OCI-LY7 (cell line): ENCODE measurements at places on chromosomes 12 and 14. TPM values are rescaled to one million over a fixed set of nuclear protein-coding genes. Genes with fewer than 3 reads are reported as not detected.

The PTGDR gene
- not detected in 2 replicates for total RNA-seq

DNA sequence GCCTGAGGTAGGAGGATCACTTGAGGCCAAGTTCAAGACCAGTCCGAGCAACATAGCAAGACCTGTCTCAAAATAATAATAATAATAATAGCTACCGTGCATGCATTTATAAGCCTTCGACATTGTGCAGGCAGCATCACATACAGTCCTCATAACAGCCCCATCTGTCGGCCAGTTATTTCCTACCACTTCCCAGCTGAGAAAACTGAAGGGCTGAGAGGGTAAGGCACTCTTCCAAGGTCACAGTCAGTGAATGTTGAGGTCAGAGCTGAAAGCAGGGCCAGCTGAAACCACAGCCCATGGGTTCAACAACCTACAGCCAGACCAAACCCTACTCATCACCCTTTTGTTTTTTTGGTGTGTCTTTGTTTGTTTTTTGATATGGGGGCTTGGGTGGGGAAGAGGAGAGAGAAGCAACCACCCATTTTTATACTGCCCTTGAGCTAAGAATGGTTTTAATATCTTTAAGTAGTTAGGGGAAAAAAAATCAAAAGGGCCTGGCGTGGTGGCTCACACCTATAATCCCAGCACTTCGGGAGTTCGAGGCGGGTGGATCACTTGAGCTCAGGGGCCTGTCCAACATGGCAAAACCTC is 16.8 kb upstream of the ITPK1 start:
- DNase-seq, result peak; percentile 53

DNA sequence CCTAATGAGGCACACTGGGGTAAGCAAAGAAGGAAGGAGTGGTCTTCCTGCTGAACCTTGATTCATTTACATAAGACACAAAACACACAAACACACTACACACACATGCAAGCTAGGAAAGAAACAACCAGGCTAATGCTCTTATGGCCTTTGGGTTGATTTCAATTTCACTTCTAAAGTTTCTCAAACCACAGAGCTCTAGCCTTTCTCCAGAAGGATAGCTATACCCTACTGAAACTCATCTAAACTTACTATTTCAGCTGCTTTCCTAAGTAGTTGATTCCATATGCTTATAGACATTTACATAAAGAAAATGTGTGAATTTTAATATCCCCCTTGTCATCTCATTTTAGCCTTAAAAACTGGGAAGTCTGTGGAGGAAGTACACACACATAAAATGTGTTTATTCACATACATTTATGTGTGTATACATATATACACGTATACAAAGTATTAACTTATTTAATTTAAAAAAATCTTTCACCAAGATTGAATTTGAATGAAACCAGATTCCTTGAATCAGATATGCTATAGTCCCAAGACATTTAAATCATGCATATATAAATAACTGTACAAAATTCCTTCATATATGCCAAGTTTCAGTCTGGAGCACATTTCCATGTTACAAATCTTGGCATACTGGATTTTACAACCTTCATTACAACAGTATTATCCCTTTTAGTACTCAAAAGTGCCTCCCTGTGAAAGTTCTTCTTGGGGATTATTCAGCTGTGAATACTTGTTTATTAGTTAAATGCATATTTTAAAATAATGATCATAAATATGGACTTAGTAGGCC is 231.8 kb upstream of the NPAS3 start:
- DNase-seq, result no peak

DNA sequence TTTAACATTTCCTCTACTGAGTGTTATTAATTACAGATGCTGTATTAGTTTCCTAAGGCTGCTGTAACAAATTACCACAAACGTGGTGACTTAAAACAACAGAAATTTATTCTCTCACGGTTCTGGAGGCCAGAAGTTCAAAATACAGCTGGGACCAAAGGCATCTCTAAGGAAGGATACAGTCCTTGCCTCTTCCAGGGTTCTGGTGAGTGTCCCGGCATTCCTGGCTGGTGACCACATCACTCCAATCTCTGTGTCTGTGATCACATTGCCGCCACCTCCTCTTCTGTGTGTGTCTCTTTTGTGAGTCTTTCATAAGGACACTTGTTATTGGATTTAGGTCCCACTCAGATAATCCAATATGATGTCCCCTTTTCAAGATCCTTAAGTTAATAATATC is 85.1 kb upstream of the CCDC198 start:
- DNase-seq, result no peak

The ADAM21 gene
- total RNA-seq, result not detected in 2 replicates

DNA sequence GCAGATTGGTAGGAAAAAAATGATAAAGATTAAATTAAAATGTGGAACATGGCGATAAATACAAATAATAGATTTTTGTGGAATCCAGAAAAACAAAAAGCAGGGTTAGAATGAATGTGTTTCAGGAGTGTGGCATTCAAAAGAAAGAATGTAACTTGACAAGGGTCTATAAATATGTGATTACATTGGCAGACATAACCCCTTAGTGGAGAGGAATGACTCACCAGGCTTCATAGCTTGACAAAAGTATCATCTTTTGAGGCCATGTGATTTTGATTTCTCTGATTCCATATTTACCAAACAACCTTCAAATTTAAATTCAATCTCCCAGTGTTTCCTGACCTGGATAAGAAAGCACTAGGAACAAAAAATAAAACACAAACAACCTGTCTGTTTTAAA is 24.4 kb upstream of the MGST1 start:
- DNase-seq, result no peak

The SRRM4 gene
- total RNA-seq, result not detected in 2 replicates

GRCh38 chr14:100525615-100526014 is 61.6 kb downstream of the BEGAIN start:
- DNase-seq, result no peak

DNA sequence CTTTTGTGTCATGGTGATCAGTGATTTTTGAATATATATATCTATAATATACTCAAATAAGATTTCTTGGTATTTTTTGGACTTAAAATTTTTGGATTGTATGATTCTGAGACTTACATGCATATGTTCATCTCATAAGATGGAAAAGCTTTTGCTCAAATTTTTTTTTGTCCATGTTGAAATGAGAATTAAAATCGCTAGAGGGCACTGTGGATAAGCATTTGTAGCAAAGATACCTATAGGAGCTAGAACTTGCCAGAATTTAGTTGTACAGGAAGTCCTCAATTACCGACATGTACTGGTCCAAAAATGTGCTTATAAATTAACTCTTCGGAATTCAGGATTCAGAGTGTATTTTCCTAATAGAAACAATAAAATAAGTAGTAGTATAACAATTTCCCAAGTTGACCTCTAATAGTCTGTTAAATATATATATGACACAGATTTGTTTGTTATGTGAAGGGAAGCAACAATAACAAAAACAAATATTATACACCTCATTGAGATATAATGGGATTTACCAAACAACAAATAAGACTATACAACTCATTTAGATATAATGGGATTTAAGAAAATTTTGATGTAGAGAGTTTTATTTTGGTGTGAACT is 179.6 kb downstream of the TMEM117 start:
- DNase-seq, result peak; percentile 61

GRCh38 chr12:85036234-85036707 is at the start of the genes LRRIQ1 and TSPAN19:
TSS of gene LRRIQ1 (plus strand) at chr12:85036351. CDS start at chr12:85038177, 1,826 bp downstream.
TSS of gene TSPAN19 (minus strand) at chr12:85036277. CDS start at chr12:85029946, 6,331 bp downstream.
- peak; percentile 1 for DNase-seq

The ATL1 gene
- 1.1 and 1.6 TPM in 2 replicates for total RNA-seq

The DLK1 gene
- total RNA-seq, result not detected in 2 replicates

DNA sequence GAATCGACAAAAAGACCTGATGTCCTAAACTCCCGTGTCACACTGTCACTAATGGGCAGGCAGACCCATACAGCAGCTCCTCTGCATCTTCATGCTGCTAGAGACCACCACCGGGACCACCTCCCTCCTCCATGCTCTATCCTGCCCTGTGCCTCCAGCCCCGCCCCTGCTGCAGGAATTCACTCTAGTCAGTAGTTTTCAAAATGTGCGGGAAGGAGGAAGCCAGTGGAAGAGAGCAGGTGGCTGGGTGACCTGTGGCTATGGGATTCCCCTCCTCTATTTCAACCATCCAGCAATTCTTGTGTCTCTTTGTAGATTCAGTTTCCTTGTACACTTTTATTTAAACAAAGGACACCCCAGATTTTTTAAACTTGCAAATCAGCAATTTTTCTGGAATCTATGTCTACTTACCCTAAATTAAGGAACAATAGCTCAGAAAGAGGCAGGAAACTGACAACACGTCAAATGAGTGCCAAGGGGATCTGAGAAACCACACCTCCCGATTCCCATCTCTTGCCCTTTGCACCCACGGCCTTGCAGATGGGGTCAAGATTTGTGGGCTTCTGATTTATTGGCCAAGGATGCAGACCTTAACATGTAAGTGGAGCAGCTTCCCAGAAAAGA is 20.4 kb upstream of the MAP1LC3B2 start:
- no peak for DNase-seq

DNA sequence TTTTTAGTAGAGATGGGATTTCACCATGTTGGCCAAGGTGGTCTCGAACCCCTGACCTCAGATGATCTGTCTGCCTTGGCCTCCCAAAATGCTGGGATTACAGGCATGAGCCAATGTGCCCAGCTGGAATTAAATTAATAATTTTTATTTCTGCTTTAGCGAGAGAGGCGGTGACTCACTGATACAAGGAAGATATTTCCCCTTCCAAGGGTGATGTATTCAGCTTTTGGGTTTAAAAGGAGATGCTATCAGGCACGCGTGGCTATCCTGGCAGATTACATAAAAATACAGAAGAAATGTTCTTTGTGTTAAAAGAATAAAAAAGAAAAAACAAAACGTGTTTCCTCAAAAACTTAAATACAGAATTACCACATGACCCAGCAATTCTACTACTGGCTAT is 12.4 kb upstream of the P2RX7 start:
- no peak for DNase-seq

GRCh38 chr14:23143911-23144310 is 24.9 kb upstream of the CEBPE start:
- DNase-seq, result no peak

- DNase-seq, result no peak
These were observed 71.3 kb downstream of the PDE3A start for GRCh38 chr12:20439626-20440025.
